Kidney tubule cell (primary cell): ENCODE measurements at places on chromosomes 12 and 14.

DNA sequence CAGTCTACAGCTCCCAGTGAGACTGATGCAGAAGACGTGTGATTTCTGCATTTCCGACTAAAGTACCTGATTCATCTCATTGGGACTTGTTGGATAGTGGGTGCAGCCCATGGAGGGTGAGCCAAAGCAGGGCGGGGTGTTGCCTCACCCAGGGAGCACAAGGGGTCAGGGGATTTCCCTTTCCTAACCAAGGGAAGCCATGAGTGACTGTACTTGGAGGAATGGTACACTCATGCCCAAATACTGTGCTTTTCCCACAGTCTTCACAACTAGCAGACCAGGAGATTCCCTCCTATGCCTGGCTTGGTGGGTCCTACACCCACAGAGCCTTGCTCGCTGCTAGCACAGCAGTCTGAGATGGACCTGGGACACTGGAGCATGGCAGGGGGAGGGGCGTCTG, 21.0 kb upstream of the ABCC9 start:
- peak; percentile 91 for DNase-seq

DNA sequence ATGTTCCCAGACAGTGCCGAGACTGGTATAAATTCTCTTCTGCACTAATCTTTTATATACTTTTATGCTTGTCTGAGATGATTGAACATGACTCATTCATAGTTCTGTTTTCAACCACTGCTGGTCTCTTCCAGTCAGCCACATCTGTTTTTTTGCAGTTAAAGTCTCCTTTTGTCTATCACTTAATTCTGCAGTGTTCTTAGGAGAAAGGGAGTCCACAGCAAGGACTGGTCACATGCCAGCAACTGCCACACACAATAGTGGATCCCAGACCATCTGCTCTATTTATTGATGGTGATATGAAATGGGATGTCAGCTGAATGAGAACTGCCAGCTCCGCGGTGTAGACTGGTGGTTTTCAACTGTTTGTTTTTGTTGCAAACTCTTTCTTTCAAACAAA, 379.8 kb downstream of the MED13L start:
- DNase-seq: no peak

GRCh38 chr12:127282786-127283565, 984.0 kb upstream of the TMEM132C start:
- DNase-seq: no peak

- no peak for DNase-seq
These were observed 48.8 kb downstream of the SYNE2 start for GRCh38 chr14:63901434-63902085.

GRCh38 chr14:72466325-72466724, 427.6 kb downstream of the DPF3 start:
- DNase-seq: no peak

DNA sequence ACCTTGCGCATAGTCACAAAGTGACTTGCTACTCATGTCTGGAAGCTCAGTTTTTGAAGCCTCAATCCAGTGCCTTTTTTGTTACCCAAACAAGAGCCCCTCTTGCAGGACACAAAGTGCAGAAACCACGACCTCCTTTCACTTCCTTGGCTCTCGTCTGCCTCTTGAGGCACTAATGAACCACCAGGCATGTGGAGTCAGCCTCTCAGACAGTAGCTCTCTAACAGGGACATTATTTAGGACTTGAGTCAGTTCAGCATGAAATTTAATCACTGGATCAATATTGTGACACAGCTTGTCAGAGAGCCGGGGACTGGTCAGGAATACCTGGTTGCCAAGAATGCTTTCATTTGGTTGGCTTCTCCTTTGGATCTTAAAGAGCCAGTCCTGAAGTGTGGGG, 46.7 kb downstream of the HSPB8 start:
- no peak for DNase-seq

GRCh38 chr12:115835445-115835844, 442.0 kb downstream of the MED13L start:
- DNase-seq: no peak
